CD8-positive, alpha-beta memory T cell (primary cell): ENCODE measurements at places on chromosomes 5 and 9.

DNA sequence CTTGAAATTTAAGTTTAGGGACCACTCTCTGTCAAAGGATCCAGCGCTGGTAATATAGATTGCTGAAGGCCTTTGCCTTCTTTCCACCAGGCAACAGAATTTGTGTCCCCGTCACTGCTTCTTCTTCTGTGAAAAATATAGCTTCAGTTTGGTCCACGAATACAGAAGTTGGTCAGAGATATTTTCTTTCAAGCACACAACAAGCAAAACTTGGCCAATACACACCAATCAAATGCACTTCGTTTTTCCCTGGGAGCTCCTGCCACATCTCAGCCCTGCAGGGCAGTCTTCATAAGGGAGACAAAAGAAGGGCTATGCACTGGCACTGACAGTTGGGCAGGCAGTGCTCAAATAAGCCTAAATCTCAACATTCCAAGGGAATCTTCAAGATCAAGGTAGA is 22.9 kb downstream of the HAVCR2 start:
- H3K4me1 ChIP-seq: no peaks in the 10 kb centered on the region
- no peak overlapping the region for H3K27ac ChIP-seq
- H3K4me3 ChIP-seq: no peak overlapping the region

DNA sequence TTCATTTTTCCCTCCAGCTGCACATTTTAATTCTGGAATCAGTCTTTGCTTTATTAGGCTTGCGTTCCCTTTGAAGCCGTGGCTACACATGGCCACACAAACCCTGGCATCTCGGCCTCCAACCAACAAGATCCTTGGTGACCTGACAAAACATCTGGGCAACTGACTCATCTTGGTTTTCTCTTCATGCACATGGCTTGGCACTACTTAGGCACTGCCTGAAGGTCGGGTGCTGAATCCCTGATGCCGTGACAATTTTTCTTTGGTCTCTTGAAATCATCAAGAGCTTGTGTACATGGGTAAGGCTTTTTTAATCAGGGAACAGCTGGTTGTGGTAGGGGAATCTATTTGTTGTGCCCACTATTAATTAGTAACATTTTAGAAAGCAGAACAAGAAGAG is 16.0 kb upstream of the PAPPA start:
- no peak overlapping the region for H3K27ac ChIP-seq
- no peaks in the 10 kb centered on the region for H3K4me1 ChIP-seq
- H3K27me3 ChIP-seq: no peaks in the 10 kb centered on the region

GRCh38 chr9:23044549-23044948 is 597.9 kb downstream of the DMRTA1 start:
- no peak overlapping the region for H3K27ac ChIP-seq
- no peak for DNase-seq
- H3K27me3 ChIP-seq: no peaks in the 10 kb centered on the region
- no peak overlapping the region for H3K4me3 ChIP-seq

DNA sequence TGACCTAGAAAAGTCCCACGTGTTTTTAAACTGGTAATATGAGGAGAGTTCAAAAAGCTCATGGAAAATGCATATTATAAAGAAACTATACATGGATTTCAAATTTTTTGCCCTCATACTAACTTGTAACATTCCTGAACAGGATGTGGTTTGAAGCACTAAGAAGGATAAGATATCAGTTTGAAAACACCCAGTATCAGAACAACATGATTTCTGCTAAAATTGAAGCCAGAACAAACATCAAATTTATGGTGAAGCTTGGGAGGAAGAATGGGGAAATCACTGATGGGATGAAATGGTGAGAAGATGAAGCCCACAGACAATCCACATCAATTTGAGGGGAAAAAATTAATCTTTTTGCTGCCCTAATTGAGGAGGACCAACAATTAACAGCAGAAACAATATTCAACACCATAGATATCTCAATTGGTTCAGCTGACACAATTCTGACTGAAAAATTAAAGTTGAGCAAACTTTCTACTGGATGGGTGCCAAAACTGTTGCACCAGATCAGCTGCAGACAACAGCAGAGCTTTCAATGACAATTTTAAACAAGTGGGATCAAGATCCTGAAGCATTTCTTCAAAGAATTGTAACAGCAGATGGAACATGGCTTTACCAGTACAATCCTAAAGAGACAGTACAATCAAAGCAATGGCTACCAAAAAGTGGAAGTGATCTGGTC is 113.2 kb upstream of the SNX2 start:
- DNase-seq: no peak
- H3K36me3 ChIP-seq: no peaks in the 10 kb centered on the region
- H3K27ac ChIP-seq: no peak overlapping the region
- no peaks in the 10 kb centered on the region for H3K4me1 ChIP-seq
- H3K4me3 ChIP-seq: no peak overlapping the region

DNA sequence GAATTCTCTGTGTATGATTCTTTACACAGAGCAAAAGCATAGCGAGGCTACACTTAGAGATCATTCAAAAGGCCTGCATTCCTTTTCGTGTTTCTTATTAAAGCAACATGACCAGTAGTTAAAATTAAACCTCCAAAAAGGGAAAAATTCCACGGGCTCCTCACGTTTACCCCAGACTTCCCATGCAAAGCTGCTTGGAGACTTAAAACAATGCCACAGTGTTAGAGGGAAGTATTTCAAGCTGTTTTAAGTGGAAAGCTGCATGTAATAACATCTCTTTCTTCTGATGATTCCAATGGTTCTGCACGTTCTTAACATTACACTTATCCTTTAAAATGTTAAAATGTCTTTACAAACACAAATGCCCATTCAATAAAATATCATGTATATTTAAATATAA is 405.2 kb downstream of the SEMA5A start:
- no peak overlapping the region for H3K4me3 ChIP-seq
- no peaks in the 10 kb centered on the region for H3K36me3 ChIP-seq
- no peaks in the 10 kb centered on the region for H3K4me1 ChIP-seq
- no peak overlapping the region for H3K27ac ChIP-seq
- no peaks in the 10 kb centered on the region for H3K27me3 ChIP-seq
- no peak for DNase-seq

DNA sequence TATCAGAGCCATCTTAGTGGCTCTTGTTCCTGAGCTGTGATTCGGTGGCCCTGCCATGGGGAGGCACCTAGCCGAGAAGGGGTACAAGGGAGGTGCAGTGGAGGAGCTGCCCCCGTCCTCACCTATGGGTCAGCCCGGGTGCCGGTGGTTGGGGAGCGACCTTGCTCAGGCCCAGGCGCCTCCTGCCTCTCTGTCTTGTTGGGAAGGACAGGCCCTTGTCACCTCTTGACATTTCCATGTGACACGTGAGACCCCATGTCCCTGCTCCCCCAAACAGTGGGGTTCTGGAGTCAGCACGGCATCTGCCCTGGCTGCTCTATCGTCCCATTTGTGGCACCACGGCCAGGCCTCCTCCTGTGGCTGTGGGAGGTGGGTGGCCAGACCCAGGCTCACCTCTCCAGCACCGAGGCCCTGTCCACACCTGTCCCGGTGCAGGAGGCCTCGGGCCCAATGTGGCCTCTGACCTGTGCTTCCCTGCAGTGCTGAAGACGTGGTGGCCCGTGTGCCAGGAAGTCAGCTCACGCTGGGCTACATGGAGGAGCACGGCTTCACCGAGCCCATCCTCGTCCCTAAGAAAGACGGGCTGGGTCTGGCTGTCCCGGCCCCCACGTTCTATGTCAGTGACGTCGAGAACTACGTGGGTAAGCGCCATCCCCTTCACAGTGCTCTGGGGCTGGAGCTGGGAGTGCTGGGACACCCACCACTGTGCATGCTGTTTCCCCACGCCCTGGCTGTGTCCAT is 68.9 kb downstream of the PHF2 start:
- H3K4me3 ChIP-seq: no peak overlapping the region
- no peak for DNase-seq
- H3K36me3 ChIP-seq: peaks cover 15% of the 10 kb centered on the region
- H3K4me1 ChIP-seq: no peaks in the 10 kb centered on the region

DNA sequence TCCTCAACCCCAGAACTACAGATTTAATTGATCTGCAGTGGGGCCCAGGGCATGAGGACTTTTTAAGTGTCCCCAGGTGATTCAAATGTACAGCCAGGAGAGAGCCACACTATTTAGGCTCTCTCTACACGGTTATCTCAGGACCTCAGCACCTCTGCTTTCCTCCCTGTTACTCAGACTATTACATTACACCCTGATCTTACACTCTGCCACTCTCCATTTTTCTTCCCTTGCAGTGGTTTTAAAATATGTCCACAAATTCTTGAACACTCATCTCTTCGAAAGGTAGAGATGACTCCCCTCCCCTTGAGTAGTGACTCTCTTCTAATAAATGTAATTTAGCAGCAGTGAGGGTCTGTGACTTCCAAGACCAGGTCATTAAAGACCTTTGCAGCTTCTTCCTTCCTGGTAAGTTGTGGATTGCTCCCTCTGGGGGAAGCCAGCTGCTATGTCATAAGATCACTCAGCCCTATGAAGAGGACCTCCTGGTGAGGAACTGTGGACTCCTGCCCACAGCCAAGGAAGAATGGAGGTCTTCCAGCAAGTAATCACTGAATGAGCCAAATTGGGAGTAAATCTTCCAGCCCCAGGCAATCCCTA is 87.5 kb upstream of the SSBP2 start:
- H3K27ac ChIP-seq: no peak overlapping the region
- DNase-seq: peak; percentile 11
- no peaks in the 10 kb centered on the region for H3K36me3 ChIP-seq
- H3K4me3 ChIP-seq: no peak overlapping the region

DNA sequence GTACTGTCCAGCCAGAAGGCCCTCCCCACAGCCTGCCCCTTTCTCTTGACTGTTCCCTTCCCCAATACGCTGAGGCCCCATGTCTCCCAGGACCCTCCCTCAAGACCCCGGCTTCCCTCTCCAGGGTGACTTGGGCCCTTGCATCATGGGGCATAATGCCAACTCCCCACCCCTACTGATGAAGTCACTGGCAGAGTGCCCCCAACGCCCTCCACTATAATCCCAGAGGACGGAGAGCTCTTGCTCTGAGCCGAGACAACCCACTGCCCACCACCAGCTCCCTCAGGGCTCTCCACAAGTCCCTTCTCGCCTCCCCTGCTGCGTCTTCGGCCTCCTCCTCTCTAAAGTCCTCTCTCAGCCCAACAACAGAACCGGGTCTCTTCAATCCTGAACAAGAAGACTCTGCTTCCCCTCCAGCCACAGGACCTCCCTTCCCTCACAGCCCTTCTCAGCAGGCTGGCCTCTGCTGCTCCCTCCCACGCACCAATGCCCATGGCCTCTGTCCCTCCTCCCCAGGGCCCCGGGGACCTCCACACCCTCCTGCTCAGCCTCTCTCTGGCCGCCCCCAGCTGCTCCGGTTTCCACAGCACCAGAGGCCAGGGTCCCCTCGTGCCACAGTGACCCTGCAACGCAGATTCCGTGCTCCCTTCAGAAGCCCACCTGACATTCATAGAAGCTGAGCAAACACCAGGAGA is 47.6 kb downstream of the ADAMTS2 start:
- H3K27ac ChIP-seq: no peak overlapping the region
- no peaks in the 10 kb centered on the region for H3K4me1 ChIP-seq
- H3K27me3 ChIP-seq: no peaks in the 10 kb centered on the region
- no peak overlapping the region for H3K4me3 ChIP-seq
- no peaks in the 10 kb centered on the region for H3K36me3 ChIP-seq

GRCh38 chr9:132041798-132042197 is 37.9 kb downstream of the MED27 start:
- no peaks in the 10 kb centered on the region for H3K36me3 ChIP-seq
- H3K4me1 ChIP-seq: no peaks in the 10 kb centered on the region
- no peak for DNase-seq
- no peak overlapping the region for H3K4me3 ChIP-seq

GRCh38 chr9:98002808-98003207 is 19.7 kb downstream of the ANP32B start:
- no peaks in the 10 kb centered on the region for H3K27me3 ChIP-seq
- H3K36me3 ChIP-seq: peaks cover 33% of the 10 kb centered on the region
- H3K4me3 ChIP-seq: no peak overlapping the region
- no peak overlapping the region for H3K27ac ChIP-seq
- no peaks in the 10 kb centered on the region for H3K4me1 ChIP-seq

DNA sequence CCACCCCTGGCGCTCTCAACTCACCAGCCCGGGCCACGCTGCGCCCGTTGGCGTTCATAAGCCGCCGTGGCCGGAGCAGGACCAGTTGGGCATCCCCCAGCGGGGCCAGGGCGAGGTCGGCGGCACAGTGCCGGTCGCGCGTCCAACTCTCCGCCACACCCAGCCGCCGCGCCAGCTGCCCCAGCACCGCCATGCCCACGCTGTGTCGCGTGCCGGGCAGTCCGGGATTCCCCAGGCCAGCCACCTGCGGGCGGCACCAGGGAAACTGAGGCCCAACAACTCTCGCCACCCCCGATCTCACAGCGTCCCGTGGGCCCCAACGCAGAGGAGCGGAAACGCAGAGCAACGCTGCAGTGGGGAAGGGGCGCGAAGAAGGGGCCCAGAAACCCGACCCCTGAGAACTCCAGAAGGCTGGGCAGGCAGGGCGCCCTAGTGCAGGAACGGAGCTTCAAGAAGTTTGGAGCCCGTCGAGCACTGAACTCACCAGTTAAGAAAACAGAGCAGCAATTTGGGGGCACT is 453 bp downstream of the PTRH1 start:
- no peaks in the 10 kb centered on the region for H3K27me3 ChIP-seq
- peaks cover 38% of the 10 kb centered on the region for H3K4me1 ChIP-seq
- DNase-seq: no peak

GRCh38 chr5:177368869-177369644 is 11.3 kb downstream of the RGS14 start:
- no peak for DNase-seq
- no peak overlapping the region for H3K4me3 ChIP-seq
- no peak overlapping the region for H3K27ac ChIP-seq
- no peaks in the 10 kb centered on the region for H3K27me3 ChIP-seq
- H3K36me3 ChIP-seq: peaks cover 39% of the 10 kb centered on the region

- no peak for DNase-seq
- no peaks in the 10 kb centered on the region for H3K27me3 ChIP-seq
- H3K36me3 ChIP-seq: no peaks in the 10 kb centered on the region
- H3K27ac ChIP-seq: no peak overlapping the region
- H3K4me3 ChIP-seq: no peak overlapping the region
Measured at GRCh38 chr9:136947955-136948510, 3.0 kb downstream of the C8G start.

GRCh38 chr5:37090123-37090726 is 159.0 kb downstream of the CPLANE1 start:
- H3K27ac ChIP-seq: no peak overlapping the region
- no peaks in the 10 kb centered on the region for H3K4me1 ChIP-seq
- no peak overlapping the region for H3K4me3 ChIP-seq
- H3K27me3 ChIP-seq: no peaks in the 10 kb centered on the region
- H3K36me3 ChIP-seq: no peaks in the 10 kb centered on the region

GRCh38 chr9:119009249-119009648 is 360.0 kb downstream of the BRINP1 start:
- no peak for DNase-seq
- H3K4me1 ChIP-seq: no peaks in the 10 kb centered on the region
- H3K4me3 ChIP-seq: no peak overlapping the region
- no peak overlapping the region for H3K27ac ChIP-seq

DNA sequence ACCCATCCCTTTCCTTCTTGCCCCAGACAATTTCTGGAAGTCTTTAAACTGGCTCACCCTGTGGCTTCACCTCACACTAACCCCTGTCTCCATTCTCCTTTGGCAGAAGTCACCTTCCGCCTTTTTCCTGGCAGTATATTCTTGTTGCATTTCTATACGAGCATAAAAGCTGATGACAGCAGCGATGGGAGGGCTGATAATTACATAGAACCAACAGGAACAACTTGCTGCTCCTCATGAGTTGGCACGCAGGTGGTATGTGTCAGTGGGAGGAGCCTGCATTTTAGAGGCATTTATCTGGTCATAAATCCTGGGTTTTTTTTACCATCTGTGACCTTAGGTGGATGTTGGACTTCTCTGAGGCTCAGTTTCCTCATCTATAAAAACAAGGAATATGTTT is 61.4 kb upstream of the CKMT2 start:
- no peak for DNase-seq
